Sigmoid colon (tissue), 7 donors: ENCODE measurements at places on chromosomes 1 and 21. TPM values are rescaled to one million over a fixed set of nuclear protein-coding genes. Genes with fewer than 3 reads are reported as not detected.

DNA sequence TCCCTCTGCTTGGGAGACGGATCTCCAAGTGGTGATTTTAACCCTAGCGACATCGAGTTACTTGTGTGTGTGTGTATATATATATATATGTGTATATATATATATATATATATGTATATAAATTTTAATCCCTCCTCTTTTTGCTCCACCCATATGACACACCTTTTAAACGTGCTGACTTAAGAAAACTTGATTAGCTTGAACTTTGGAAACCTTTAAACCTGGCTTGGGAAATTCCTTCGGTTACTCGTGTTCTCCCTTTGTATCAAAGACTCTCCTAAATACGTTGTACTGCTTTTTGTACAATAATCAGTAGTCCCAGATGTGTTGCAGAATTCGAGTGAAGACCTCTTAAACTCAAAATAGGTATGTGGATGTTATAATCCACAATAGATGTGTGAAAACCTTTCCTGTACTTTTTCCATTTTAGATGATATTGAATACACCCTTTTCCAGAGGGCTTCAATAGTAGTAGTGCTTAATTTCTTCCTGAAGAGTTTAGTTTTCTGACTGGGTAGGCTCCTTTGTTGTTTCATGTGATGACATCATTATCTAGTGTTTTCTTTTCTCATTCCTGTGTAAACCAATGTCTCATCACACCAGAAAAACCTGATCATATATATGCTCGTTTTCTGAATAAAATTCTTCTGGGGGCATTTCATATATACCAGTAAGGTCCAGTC lies 1.4 kb downstream of the RNF11 start:
- DNase-seq = no peak

- peak; percentile 69 for DNase-seq
These were observed 758 bp downstream of the RAD54L start for GRCh38 chr1:46248122-46248920.

DNA sequence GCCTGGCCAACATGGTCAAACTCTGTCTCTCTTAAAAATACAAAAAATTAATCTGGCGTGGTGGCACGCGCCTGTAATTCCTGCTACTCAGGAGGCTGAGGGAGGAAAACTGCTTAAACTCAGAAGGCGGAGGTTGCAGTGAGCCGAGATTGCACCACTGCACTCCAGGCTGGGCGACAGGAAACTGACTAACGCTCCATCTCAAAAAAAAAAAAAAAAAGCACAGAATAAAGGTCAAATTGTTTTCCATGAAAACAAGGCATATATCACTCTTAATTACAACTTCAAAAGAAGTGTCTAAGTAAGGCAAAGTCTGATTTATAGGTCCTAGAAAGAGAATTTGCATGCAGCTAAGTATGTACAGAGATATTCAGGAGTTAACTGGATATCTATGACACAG lies 25.6 kb downstream of the EYA3 start:
- DNase-seq = no peak

GRCh38 chr21:35050348-35051286 lies 1.5 kb upstream of the RUNX1 start:
- peak; percentile 77 for DNase-seq

GRCh38 chr1:32702599-32703478 lies at the start of gene SYNC:
SYNC (minus strand) TSS chr1:32702770; CDS start chr1:32702660, 110 bp downstream.
- DNase-seq = peak; percentile 78

Gene TMEM240
- total RNA-seq = 35.2 TPM

Gene OXCT2
- total RNA-seq = 0.55 TPM

GRCh38 chr1:45205910-45206721 lies at the start of gene ZSWIM5:
ZSWIM5 (minus strand) TSS chr1:45206605; CDS start chr1:45206350, 255 bp downstream.
- DNase-seq = peak; percentile 81

DNA sequence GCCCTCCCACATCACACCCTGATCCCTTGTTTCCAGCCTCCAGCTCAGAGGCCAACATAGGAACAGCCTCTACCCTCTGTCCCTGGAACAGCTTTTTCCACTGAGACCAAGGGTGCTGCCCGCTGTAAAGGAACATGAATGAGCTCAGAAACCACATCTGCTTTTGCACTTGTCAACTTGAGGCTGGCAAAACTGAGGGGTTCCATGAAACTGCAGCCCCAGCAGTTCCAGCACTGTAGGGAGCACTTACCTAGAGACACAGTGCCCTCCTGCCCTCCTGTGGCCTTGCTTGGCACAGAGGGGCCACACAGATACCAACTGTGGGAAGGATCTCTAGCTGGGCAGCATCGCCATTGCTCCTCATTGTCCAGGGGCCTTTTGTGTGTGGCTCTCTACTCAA lies 51.7 kb downstream of the ITPKB start:
- peak; percentile 69 for DNase-seq

DNA sequence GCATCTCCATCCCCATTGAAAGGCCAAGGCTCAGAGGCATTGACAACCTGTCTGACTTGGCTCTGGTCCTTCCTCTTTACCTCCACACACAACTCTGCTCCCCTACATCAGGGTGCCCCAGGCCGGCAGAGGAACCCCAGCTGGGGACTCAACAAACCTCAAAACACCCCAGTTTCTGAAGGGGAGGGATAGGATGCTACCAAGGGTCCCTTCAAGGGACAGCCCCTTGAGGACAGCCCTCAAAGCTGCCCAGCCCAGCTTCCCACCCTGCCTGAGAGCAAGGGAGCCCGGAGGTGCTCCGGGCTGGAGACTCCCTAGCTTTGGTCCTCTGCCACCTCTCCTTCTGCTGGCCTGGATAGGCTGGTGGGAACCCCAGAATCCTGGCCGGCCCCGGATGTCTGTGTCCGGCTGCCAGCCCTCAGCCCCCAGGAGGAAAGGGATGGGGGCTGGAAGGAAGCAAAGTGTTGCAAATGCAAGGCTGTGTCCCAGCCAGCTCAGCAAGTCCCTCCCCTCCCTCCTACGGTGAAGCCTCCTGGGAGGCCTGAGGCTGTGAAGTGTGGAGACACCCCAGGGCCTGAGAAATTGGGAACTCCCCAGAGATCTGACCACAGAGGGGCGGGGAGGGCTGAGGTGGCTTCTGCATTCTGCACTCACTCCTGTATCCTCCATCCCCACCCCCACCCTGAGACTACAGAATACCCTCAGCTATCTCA lies 1.1 kb upstream of the MARCKSL1 start:
- no peak for DNase-seq

DNA sequence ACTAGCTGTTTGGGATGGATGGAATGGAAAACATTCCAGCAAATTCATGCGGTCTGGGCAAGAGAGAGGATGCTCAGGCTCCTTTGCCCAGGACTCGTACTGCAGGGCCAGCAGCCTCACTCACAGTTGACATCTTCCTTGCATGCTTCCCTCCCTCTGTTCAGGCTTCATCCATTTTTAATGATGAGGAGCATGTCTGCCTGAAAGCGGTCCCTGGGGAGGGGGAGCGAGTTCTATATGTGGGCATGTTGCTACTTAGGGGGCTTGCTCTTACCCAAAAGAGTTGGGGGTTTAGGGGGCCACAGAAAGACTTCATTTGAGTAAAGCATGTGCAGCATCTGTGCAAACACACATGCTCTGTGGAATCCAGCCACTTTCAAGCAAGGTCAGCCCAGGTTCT lies 98.2 kb downstream of the HMGB4 start:
- DNase-seq = no peak

- peak; percentile 63 for DNase-seq
These were observed 7.5 kb downstream of the SLC19A1 start for GRCh38 chr21:45534636-45535331.

DNA sequence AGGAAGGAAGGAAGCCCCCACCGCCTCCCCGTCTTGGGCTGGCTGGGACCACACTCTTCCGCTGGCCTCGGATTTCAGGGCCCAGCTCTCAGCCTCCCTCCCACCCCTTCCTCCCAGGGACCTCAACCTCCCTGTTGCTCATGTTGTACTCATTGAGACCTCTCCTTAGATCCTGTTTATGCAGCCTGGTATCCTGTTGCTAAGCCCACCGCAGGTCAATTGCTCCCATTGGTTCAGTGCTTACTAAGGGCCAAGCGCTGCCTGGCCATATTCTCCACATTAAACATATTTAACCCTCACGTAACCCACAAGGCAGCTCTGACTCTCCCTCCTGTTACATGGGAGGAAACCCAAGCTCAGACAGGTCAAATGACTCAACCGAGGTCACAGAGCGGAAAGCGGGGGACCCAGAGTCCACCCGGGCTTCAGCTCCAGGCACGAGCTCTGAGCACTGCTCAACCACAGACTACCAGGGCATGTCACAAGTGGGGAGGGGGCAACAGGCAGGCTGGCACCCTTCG lies 23.2 kb upstream of the H6PD start:
- DNase-seq = no peak

GRCh38 chr1:89310505-89310904 lies 37.8 kb upstream of the GBP5 start:
- DNase-seq = no peak

DNA sequence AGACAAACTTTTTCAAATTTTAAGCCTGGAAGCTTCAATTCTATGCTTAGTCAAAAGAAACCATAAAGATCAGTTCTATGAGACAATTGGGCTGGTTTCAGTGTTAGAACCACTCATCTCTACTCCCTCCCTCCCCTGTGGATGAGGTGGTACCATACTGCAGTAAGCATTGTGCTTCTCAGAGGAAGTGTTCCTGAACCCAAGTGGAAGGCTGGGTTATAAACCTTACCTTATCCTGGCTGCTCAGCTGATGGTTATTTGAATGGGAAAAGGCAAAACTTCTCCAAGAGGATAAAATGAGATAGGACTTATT lies 34.1 kb upstream of the RGL1 start:
- no peak for DNase-seq

- no peak for DNase-seq
These were observed 881 bp downstream of the USP25 start for GRCh38 chr21:15730484-15731242.

DNA sequence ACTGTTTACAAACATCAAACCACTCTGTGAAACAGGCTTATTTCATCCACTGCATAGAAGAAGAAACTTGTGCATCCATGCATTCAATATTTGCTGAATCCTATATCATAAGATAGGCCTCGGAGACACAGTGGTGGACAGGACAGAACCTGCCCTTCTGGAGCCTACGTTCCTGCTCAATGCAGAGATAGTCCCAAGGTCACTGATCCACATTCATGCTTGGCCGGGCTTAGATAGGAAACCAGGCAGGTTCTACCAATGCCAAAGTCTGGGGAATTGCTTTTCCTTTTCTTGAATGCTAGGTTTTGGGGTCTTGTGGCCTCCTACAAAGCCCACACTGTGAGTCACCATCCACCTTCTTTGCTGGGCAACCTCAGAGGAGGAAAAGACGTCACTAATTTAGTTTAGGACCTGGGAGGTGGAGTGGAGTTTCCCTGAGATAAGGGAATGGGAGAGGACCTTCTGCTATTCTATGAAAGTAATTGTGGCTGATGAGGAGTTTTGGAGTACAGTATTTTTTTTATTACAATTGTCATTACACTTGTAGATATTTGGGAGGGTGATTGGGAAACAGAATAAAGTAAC lies 99.7 kb upstream of the CD34 start:
- DNase-seq = no peak
